Naive thymus-derived CD8-positive, alpha-beta T cell (primary cell): ENCODE measurements at places on chromosomes 11 and 22.

DNA sequence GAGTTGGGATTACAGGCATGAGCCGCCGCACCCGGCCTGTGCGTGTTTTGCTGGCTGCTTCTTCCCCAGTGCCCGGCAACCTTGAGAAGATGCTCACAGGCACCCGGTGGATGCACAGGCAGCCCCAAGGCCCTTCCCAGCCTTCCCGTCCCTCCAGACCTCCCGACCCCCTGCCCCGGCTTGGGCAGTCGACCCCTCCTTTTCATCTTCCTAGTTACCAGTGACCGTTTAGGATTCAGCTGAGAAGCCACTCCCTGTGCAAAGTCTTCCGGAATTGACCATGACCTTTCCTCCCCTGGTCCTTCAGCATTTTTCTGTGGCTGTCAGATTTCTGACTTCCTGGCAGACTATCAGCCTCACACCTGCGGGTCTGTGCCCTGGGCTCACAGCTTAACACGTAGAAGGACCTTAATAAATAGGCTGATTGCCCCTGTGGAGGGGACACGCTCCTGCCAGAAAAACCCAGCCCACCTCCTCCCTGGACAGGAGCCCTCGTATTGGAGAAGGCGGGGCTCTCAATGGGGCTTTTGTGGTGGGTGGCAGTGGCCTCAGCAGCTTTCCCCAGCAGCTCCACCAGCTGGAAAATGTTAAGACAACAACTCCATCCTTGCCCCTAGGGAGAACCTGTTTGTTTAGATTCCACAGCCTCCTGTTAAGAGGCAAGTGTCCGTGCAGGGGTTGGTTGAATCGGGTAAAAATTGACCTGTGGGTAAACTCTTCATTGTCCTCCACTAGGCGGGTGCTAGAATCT, 10.4 kb upstream of the ANO1 start:
- no peaks in the 10 kb centered on the region for H3K4me1 ChIP-seq
- H3K27me3 ChIP-seq: peaks cover 29% of the 10 kb centered on the region
- H3K36me3 ChIP-seq: no peaks in the 10 kb centered on the region
- H3K27ac ChIP-seq: no peak overlapping the region

- peaks cover 44% of the 10 kb centered on the region for H3K4me1 ChIP-seq
- H3K27ac ChIP-seq: peak overlapping the region; percentile 76
- no peak for DNase-seq
- peaks cover 2% of the 10 kb centered on the region for H3K27me3 ChIP-seq
These were observed 8.1 kb downstream of the RELA start for GRCh38 chr11:65654375-65655349.

GRCh38 chr22:37575490-37576003, 4.3 kb downstream of the LGALS2 start:
- no peak overlapping the region for H3K27ac ChIP-seq
- no peak overlapping the region for H3K4me3 ChIP-seq
- H3K27me3 ChIP-seq: no peaks in the 10 kb centered on the region
- H3K4me1 ChIP-seq: peaks cover 16% of the 10 kb centered on the region
- H3K36me3 ChIP-seq: no peaks in the 10 kb centered on the region

DNA sequence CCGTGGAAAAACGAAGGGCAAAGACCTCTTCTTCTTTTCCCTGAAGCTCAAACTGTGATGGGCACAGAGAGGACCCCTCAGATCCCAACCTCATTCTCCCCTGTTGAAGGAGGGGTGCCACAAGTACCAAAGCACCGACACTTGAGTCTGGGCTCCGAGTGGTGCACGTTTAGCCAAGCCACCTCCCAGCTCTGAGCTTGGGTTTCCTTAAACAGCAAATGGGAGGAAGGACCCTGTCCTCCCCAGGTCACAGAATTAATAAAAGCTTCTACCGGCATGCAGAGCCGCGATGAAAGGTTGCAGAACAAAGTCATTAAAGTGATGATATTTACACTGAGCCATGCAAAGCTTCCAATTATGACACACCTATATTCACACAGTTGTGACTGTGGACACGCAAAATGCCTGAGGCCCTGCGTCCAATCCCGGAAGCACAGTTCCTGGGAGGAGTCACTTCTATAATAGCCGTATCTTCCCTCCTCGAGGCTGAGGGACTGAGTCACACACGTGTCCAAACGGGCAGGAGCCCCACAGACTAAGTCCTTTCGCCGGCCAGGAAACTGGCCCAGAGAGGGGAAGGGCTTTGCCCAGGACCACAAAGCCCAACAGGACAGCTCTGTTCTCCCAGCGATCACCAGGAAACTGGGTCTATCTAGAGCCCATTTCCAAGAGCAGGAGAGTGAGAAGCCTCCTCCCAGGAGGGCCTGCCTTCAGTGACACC, 922 bp upstream of the CSNK1E start:
- H3K27me3 ChIP-seq: no peaks in the 10 kb centered on the region
- peaks cover 41% of the 10 kb centered on the region for H3K4me1 ChIP-seq
- peak overlapping the region; percentile 79 for H3K4me3 ChIP-seq
- no peaks in the 10 kb centered on the region for H3K36me3 ChIP-seq

DNA sequence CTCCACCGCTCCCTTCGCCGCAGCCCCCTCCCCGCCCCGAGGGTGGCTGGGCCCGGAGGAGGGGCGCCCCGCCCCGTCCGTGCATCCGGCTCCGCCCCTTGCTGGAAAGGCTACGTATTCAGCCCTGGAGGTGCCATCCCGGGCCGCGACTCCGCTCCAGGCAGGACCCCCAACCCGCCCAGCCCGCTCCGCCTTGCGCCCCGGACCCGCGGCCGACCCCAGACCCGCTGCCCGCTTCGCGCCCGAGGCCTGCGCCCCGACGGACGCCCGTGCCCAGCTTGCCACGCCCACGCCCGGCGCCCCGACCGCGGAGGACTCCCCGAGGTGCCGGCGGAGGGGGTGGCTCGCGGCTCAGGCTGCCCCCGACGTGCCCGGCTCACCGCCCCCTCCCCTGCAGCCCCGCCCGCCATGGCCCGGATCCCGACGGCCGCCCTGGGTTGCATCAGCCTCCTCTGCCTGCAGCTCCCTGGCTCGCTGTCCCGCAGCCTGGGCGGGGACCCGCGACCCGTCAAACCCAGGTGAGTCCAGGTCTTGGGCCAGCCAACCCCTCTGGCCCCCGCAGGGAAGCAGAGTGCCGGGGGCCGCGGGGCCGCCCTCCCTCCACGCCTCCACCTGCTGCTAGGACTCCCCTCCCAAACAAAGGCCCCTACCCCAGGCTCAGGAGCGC, at the start of gene ADM2:
ADM2 (plus strand) TSS at position 104 of the 667 bp plus-strand sequence; CDS start at position 409, 305 bp downstream.
- DNase-seq: peak; percentile 62
- H3K27me3 ChIP-seq: no peaks in the 10 kb centered on the region
- H3K27ac ChIP-seq: peak within 1 kb of the TSS; percentile 83
- peak within 1 kb of the TSS; percentile 74 for H3K4me3 ChIP-seq

GRCh38 chr11:68643585-68643984, 40.8 kb upstream of the GAL start:
- no peaks in the 10 kb centered on the region for H3K4me1 ChIP-seq
- peaks cover 8% of the 10 kb centered on the region for H3K27me3 ChIP-seq
- no peak for DNase-seq
- H3K4me3 ChIP-seq: no peak overlapping the region
- H3K36me3 ChIP-seq: peaks cover 16% of the 10 kb centered on the region
